ENCODE measurements at places on chromosomes 2 and 18.
A peak's percentile ranks its signal among the peaks of the same experiment; 100 is the strongest.

GRCh38 chr2:238203973-238204683, 633 bp upstream of the ILKAP start:
- DNase-seq: no peak

GRCh38 chr2:128154225-128154624, 63.2 kb downstream of the UGGT1 start:
- no peak for DNase-seq

- DNase-seq: no peak
These were observed 19.1 kb downstream of the NETO1 start for GRCh38 chr18:72848503-72849237.

DNA sequence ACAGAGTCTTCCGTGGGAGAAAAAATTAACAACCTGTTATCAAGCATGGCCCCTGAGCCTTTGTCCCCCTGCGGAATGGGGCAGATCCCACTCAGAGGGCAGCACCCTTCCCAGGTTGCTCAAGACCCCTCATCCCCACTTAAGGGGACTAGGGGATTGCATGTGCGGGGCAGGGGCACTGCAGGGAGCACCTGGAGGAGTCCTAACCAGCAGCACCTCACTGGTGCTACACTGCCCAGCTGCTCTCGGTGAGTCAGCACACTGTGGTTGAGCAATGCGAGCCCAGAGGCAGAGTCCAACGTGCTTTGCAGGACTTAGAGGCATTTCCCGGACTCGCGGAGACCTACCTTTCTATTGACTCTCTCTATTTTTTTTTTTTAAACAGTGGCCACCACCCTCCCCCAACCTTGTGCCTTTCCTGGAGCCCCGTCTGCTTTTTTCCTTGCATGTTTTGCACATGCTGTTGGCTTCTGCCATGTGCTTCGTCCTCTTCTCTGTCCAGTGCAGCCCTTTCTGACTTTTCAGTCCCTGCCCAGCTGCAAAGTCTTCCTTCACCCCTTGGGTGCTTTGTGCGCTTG, 74.0 kb downstream of the IL1R2 start:
- no peak for DNase-seq

- peak; percentile 39 for DNase-seq
These were observed 42.8 kb downstream of the DLGAP1 start for GRCh38 chr18:4412286-4412685.

GRCh38 chr2:56630286-56630685, 446.5 kb downstream of the CCDC85A start:
- no peak for DNase-seq

DNA sequence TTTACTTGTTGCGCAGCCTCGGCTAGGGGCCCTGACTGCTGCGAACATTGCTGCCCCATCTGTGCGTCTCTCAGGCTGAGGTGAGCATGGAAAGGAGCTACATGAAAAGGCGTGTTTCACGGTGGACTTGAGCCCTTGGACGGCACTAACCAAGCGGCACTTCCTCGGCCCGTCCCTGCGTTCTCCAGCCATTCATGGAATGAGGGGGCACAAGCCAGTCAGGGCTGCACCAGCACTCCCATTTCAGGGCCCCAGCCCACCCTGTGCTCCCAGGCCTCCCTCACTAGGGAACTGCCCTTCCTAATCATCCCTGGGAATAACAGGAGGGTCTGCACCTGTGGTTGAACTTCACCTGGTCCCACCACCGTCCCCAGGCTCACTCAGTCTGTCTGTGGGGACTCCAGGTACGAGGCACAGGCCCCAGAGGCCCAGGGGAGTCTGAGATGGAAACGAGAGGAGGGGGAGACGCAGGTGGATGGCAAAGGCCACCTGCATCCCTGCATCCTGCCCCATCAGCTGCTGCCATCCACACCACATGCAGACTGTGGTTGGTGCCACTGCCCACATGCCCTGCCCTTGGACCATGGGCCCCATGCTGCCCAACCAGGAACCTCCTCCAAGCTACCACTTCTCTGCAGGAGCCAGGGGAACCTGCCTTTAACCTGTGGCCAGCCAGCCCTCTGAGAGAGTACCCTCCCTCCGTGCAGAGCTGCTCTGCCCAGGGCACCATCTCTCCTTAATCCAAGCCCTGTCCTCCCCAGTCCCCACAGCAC, 99.7 kb downstream of the EIPR1 start:
- DNase-seq: no peak

DNA sequence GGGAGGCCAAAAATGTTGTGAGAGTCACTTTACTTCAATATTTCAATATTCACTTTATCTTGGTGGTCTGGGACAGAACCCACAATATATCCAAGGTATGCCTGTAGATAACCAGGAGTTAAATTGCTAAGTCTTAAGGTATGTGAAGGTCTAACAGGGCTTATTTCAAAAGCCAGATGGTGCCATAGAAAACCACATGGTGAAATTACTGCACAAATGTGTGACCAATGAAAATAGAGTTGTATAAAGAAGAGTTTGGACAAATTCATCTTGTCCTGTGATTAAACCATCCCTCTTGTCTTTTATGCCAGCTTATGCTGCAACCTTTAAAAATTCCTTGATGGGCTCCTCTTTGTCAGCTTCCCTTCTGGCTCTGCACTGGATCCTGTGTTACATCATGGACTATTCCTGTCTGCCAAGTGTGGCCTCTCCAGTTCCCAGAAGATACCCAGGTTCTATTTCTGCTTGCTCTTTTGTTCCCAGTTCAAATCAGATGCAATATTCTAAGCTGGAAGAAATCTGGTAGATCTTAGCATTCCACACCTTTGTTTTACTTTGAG, 46.8 kb downstream of the ANTXR1 start:
- DNase-seq: no peak

- DNase-seq: no peak
These were observed 20.6 kb downstream of the EVA1A start for GRCh38 chr2:75539955-75540716.

DNA sequence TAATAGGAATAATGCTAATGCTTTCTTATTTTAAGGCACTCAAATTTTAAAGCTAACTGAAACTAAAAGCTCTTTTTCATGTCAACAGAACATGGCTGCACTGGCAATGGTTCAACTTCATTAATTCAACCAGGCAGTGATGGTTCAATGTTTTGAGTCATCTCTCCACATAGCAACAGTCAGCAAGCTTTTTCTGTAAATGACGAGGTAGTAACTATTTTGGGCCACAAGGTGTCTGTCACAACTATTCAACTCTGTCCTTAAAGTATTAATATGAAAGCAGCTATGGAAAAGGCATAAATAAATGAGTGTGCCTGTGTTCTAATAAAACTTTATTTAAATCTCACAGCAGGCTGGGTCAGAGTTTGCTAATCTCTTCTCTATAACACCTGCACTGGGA, 1425.6 kb upstream of the PIK3C3 start:
- DNase-seq: no peak

DNA sequence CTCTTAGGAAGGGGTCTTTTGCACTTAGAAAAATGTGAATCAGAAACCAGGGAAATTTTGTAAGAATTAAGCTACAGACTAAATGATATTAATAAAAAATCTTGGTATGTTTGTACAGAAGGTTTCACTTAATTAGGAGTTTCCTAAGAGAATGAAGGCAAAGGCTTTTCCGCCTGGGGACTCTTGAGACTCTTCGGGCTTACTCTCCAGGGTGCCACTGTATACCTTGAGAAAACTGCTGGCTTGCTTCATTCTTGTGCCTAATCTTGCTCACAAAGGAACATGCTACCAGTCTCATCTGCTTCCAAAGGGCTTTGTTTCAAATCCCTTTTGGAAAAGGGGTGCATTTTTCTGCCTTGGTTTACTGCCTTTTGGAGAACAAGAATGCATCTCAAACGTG, 49.5 kb downstream of the ACTR2 start:
- DNase-seq: no peak

DNA sequence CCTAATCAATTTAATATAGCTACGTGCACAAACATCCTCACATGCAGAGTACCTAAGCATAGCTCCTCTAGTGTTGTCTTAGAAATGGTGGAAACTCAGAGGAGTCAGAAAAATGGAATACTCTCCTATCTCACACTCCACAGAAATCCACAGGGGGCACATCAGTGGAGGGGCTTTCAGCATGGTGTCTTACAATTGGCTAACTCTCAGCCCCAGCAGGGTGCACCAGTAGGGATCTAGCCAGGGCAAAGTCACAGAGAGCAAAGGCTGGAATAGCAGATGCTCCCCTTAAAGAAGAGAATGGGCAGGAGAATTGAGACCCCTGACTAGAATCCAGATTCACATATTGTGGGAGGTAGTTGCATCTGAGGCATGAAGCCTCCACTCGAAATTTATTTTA, 135.7 kb downstream of the MAIP1 start:
- no peak for DNase-seq

- DNase-seq: no peak
These were observed 887.2 kb upstream of the KLHL29 start for GRCh38 chr2:22497789-22498188.

- DNase-seq: no peak
These were observed 81.2 kb upstream of the STK17B start for GRCh38 chr2:196252408-196253115.

- DNase-seq: no peak
These were observed 159.7 kb upstream of the BOD1L2 start for GRCh38 chr18:56987236-56987635.

- DNase-seq: no peak
These were observed 161.5 kb downstream of the STK39 start for GRCh38 chr2:168085801-168086361.

DNA sequence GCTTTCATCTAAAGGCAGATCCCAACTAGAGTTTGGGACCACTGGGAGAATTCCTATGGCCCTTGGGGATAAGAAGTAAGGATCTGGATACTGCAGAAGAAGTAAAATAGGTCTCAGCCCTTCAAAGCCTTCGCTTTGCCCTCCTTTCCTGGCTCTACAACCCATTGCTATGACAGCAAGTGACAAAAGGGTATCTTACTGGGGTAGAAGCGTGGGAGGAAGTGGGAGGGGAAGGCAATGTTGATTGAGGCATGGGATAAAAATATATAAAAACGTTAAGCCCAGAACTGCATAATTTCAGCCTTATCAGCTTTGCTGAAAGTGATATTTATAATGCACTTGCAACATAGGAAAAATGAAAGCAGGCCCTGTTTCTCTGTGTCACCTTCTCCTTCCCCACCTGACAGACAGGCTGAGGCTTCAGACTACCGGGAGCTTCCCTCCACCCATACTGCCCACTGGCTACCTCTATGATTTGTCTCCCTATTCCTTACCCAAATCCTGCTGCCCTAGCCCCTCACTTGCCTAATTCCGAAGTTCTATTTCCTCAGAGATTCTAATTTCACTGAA, 14.9 kb upstream of the SOS1 start:
- DNase-seq: no peak

- DNase-seq: no peak
These were observed 134.9 kb upstream of the ZNF236 start for GRCh38 chr18:76687304-76687962.

DNA sequence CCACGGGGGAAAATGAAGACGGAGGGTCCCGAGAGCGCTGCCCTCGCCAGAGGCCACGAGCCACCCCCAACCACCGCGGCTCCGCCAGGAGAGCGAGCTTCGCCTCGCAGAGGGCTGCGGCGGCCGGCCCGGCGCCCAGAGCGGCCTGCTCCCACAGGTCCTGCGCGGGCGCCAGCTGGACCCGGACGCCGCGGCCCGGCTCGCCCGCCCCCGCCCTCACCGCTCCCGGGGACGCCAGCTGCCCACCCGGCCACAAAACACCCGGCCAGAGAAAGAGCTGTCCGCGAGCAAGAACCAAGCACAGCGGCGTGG, 709 bp downstream of the PTPN2 start:
- no peak for DNase-seq

- no peak for DNase-seq
These were observed 14.1 kb downstream of the ACKR3 start for GRCh38 chr2:236583621-236584203.

GRCh38 chr2:39689876-39690275, 24.2 kb downstream of the TMEM178A start:
- no peak for DNase-seq

- no peak for DNase-seq
These were observed 147.8 kb downstream of the EXOC6B start for GRCh38 chr2:72678024-72678423.
